ENCODE measurements at places on chromosomes 4 and X.

DNA sequence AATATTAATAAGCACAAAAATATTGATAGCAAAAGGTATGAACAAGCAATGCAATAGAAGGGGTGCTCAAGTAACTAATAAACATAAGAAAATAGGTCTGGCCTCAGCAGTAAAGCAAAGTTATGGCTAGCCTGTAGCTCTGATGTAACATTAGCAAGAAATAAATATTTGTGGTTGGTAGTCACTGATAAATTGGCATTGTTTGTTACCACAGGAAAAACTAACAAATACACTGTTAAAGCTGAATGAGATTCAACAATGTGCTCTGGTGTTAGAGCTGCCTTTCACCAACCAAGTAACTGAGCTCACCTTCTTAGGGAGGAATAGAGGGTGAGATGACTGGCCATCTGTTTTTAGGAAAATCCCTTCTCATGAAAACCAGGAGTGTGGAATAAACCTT is 71.4 kb downstream of the AREG start:
- DNase-seq: no peak

DNA sequence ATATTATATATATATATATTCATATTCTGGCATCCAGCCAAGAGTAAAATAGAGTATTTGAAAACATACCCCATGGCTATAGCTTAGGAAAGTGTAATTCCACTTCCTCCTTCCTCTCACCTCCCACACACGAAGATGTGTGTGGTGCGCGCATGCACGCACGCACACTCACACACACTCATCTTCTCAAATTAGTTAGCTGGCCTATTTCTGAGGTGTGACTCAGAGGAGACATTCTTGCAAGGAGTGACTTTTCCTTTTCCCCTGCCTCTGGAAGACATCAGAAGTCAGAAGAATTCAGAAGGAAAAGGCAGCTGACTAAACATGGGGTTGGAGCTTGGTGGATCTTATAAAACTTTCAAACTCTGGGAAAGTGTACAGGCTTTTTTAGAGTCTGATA is 8.8 kb downstream of the ENPEP start:
- no peak for DNase-seq

- DNase-seq: no peak
Measured at GRCh38 chrX:23821847-23822246, 38.9 kb downstream of the SAT1 start.

GRCh38 chr4:4950561-4951290 is 68.5 kb downstream of the CYTL1 start:
- no peak for DNase-seq

GRCh38 chr4:132669786-132670185 is 479.3 kb upstream of the PCDH10 start:
- DNase-seq: no peak

DNA sequence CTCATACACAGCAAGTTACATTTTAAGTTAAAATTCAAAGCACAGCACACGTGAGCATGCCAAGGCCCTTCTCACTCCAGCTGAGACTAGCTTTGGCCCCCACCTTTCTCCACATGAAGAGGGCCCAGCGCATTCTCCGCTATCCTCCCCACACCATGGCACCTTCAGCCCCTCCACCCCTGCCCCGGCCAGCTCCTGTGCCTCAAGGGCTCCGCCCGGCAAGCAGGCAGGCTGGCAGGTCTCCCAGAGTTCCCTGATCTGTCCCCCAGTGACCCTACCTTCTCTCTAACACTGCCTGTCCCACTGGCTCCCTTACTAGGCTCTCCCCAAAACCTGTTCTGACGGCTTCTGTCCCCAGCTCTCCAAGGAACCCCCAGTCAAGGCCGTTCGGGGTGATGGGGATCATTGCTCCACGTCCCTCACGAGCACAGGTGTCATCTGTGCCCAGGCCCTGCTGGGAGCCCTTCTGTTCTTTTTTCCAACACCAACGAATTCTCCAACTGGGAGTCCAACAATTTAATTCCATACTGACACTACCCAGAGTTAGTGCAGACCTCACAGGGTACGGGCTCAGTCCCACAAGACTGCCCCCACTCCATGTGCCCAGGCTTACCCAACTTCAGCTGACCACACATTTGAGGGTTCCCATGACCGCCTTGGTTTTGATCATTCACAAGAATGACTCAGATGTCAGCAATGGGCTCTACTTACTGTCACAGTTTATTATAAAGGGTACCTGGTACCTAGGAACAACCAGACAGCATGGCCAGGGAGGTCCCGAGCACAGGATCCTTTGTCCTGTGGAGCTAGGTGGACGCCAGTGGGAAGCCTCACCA is 4.2 kb downstream of the LETM1 start:
- DNase-seq: no peak

GRCh38 chr4:185638548-185639301 is 103.4 kb upstream of the PDLIM3 start:
- no peak for DNase-seq

DNA sequence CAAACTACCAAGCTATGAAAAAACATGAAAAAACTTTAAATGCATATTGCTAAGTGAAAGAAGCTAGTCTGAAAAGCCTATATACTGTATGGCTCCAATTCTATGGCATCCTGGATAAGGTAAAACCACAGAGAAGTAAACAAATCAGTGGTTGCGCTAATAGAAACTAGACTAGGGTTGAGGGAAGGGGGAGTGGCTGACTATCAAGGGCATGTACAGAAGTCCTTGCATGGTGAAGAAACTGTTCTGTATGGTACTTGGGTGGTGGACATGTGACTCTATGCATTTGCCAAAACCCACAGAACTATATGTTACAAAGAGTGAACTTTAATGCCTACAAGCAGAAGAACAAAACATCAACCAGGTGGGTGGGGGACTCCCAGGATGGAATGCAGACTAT is 96.8 kb downstream of the MTMR1 start:
- no peak for DNase-seq

DNA sequence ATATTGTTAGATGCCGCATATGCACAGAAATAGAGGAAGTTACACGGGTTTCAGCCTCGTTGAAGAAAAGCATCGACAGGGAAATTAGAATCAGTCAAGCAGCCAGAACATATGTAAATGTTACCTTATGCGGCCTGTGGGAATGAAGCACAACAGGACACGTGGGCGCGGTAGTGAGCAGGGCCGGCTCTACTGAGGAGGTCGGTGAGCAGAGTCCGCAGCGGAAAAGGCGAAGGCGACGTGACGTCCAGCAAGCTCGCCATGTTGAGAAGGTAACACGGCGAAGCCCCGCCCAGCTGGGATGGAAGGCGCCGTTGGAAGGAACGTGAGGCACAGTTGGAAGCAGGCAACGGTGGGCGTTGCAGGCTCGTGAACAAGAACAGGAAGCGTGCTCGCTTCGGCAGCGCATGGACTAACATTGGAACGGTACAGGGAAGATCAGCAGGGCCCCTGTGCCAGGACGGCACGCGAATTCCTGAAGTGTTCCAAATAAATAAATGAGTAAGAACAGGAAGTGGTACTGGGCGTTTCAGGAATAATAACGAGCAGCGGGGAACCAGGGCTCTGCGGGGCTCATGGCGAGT is 54.6 kb downstream of the MTNR1A start:
- no peak for DNase-seq

DNA sequence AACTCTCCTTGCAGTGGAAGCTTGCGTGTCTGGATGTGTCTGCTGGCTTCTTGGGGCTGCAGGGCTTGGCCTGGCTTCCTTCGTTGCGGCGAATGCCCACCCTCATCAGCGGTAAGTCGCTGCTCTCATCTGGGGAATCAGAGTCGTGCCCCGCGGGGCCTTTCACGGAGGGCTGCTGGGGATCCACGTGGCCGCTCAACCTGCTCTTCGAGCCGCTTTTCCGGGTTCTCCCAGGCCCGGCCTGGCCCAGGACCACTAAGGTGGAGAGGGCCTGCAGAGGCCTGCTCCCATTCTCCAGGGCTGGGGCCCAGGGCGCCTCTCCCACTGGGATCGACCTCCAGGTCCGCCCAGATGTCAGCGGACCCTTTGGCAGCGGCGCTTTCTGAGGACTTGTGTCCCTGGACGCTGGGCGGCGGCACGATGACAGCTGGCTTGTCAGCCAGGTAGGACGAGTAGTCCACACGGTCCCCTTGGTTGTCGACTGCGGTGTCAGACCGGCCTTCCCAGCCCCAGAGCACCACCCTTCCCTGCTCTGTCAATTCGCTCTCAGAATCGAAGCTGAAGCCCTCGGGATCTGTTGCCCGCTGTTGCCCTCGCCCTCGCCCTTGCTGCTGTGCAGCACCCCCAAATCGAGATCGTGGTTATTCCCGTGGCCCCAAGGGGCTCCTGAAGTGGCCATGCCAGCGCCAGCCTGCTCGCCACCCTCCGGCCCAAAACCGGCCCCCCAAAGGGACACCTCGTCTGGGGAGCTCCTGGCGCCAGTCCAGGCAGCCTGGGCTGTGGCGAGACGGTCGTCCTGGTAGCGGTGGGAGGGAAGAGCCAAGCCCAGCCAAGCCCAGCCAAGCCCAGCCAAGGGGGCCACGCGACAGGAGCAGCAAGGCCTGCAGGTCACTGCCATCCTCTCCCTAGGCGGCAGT is 37.8 kb upstream of the NHSL2 start:
- no peak for DNase-seq

- DNase-seq: no peak
Measured at GRCh38 chrX:154434394-154435168, 2.4 kb upstream of the GDI1 start.

GRCh38 chr4:33924239-33924638 is 2320.1 kb downstream of the ARAP2 start:
- DNase-seq: no peak

DNA sequence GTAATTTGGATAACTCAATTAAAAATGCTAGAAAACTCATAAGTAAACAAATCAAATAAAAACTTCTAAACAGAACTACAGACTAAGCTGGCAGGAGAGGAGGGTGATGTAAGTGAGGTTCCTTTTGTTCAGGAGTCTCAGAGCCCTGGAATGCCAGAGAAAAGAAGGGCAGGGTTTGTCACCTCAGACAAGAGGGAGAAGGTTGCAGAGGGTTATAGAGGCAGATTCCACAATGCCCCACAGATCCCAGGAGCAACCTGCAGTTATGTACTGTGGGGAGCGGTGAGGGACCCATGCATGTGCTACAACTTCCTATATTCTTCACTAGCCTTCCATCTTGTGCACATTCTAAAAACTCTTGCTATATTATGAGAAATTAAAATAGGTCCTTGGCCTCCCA is 129.7 kb downstream of the CFAP299 start:
- no peak for DNase-seq

GRCh38 chr4:76947369-76947768 is 2.2 kb upstream of the SEPTIN11 start:
- DNase-seq: no peak

DNA sequence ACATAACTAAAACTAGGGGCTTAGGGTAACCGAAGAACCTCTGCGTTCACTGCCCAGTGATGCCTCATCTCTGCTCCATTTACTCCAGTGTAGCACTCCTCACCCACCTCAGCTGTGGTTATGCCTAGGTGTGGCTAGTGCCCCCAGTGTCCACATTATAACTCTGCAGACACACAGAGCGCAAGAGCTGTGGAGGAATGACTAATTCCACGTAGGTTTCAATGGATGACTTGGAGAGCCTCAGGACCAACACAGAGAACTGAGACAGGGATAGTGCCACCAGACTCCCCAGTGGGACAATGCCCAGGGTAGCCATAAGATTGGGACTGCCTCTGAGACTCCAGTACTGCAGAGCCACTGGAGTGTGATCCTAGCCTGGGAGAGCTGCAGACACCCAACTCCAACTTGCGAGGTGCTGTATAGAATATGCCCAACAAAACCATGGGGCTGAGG is 542.4 kb upstream of the DIPK2B start:
- DNase-seq: no peak

DNA sequence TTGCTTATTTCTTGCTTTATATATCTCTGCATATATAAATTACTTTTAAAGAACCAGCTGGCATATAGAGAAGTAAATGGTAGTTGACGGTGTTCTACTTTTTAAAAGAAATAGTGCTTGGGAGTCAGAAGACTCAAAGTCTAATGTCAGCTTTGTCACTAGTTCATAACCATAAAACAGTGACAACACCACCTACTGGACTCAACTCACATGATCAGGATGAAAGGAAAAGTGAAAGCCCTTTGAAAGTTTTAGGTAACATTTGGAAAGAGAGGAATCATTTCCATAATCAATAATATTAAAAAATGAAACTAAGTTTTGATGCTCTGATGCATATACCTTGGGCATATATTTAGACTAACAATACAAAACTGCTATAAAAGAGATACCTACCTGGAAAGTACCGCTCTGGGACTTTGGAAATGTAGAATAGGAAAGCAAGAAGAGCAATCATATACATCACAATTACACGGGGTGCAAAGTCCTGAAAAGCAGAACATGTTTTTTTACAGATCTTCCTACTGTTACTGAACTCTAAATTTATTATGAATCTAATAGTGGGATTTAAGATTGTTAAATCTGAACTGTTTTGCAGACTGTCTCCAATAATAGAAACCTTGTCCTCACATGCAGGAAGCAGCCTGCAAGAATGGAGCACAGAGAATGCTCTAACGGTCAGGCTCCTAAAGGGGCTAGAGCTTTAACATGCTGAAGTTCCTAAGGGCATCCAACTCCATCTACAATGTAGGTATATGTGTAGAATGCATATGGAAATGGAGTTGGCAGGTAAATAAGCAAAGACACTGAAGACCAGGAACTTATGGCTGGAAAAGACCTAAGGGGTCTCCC is 15.6 kb downstream of the PAQR3 start:
- DNase-seq: no peak

GRCh38 chr4:7172508-7172907 is 19.8 kb upstream of the SORCS2 start:
- DNase-seq: no peak

DNA sequence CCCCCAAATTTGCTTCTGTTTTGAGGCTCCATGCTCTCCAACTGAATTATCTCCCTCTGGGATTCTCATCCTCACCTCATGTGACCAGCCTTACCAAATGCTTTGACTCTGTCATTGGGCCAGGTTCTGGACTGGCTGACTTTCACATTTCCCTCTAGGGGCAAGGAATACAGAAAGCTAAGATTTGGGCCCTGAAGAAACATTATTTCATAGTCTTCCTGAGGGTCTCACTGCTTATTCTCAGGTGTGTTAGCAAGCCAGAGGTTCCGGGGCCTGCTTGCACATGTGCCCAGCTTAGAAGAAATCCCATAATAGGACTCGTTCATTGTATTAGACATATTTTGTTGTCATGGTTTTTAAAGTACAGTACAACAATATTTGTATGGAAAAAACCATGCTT is 62.6 kb upstream of the TEX13D start:
- no peak for DNase-seq

GRCh38 chrX:110836982-110837381 is 41.4 kb upstream of the CHRDL1 start:
- DNase-seq: no peak

- no peak for DNase-seq
Measured at GRCh38 chrX:15301924-15302323, 13.5 kb downstream of the ASB11 start.

GRCh38 chrX:126551306-126551705 is 1.3 kb downstream of the DCAF12L1 start:
- no peak for DNase-seq

DNA sequence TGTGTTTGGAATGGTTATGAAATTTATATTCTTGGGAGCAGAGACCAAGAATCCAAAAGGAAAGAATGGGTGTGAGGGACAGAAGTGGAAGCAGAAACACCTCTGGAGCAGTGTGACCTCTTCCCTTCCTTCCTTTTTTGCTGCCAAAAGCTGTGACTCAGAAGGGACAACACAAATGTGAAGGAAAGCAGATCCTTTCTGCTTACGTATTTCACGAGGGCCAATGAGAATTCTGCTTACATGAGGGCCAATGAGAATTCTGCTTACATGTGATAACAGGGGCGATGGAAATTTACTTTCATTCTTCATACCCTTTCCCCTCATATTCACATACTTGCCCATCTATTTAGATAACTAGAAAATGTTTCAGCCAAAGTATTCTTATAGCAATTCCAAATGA is 404.6 kb downstream of the PRDM5 start:
- DNase-seq: no peak

All from stimulated activated CD8-positive, alpha-beta memory T cell treated with anti-CD3 and anti-CD28 coated beads, Interleukin-7, amount 100 ng/mL, for 24 hours (primary cell).